Stimulated activated CD4-positive, alpha-beta T cell treated with anti-CD3 and anti-CD28 coated beads, Interleukin-4, amount 100 ng/mL, for 4 hours (primary cell): ENCODE measurements at places on chromosomes 1 and 21.

GRCh38 chr1:11719313-11720032 is 16.5 kb upstream of the AGTRAP start:
- peak; percentile 83 for DNase-seq

GRCh38 chr1:187490266-187490665 is 661.5 kb downstream of the PLA2G4A start:
- no peak for DNase-seq

DNA sequence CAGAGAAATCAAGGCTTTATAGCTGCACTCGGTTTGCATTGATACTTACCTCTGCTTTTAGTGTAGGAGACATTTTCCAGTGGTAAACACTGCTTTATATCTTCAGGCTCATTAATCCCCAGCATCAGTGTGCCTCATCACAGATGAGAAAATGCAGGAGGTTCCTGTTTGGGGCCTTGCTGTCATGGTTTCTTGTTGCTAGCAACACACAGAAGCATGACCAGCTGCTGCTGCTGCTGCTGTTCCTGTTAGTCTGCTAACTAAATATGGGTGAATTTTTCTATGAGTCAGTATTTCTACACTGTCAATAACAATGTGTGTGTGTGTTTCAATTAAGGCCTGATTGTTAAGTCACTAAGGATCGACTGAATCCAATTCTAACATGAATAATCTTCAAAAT is 85.8 kb upstream of the RGS1 start:
- no peak for DNase-seq

DNA sequence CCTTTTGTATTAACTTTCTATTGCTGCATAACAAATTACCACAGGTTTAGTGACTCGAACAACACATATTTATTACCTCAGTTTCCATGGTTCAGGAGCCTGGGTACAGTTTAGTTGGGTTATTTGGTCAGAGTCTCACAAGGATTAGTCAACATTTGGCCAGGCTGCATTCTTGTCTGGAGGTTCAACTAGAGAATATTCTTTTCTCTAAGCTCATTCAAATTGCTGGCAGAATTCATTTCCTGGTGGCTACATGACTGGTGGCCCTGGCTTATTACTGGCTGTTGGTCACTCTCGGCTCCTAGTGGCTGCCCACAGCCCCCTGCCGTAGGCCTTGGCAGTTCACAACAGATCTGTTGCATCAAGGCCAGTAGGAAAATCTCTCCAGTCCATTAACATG is 81.1 kb upstream of the ADAR start:
- DNase-seq = no peak

GRCh38 chr1:239717097-239717917 is 330.9 kb downstream of the CHRM3 start:
- no peak for DNase-seq

GRCh38 chr1:177586429-177586828 is 383.4 kb downstream of the SEC16B start:
- no peak for DNase-seq
